ENCODE measurements at places on chromosomes 1 and 21.

DNA sequence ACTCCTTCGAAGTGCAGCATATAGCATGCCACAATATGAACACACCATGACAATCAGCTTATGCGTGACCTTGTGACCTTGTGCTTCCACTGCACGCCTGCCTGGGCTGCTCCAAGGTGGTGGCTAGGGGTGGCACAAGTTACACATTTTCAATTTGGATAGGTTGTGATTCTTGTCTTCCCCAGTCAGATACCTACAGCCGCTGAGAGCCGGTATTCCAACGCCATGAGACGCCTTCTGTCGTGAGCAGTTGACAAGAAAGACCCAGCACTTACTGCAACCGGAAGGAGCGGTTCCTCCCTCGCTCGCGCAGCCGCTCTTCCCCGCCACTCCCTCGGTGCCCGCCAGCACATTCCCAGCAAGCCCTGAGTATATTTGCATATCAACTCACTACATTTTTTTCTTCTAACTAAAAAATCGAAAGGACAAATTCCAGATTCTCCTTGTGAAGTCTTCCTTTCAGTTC lies 359 bp upstream of the RNU11 start:
- peak; percentile 78 for DNase-seq

GRCh38 chr1:77095236-77095635 lies 124.0 kb downstream of the PIGK start:
- no peak for DNase-seq

GRCh38 chr21:16037421-16037955 lies 307.7 kb downstream of the USP25 start:
- DNase-seq = no peak

- DNase-seq = no peak
Observed at GRCh38 chr1:218330043-218330623, 15.0 kb upstream of the TGFB2 start.

GRCh38 chr1:85447006-85447943 lies 17.7 kb downstream of the DDAH1 start:
- DNase-seq = no peak

GRCh38 chr1:41920658-41921057 lies 1.9 kb upstream of the HIVEP3 start:
- DNase-seq = no peak

DNA sequence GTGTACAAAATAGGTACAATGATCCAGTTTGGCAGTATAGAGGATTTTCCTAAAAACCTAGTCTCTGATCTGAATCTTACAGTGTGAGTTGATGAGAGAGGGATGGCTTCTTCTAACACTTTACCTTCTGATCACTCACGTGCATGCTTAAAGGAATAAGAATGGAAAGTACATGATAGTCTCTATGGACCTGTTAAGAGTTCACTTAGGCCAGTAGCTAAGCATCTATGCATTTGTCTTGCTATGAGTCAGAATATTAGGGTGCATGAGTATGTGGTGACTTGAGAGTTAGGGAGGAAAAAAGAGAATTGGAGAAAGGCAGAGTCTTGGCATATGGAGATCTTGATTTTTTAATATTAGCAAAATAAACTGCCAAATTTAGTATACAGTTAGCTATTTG lies 206.3 kb downstream of the COL11A1 start:
- DNase-seq = no peak

DNA sequence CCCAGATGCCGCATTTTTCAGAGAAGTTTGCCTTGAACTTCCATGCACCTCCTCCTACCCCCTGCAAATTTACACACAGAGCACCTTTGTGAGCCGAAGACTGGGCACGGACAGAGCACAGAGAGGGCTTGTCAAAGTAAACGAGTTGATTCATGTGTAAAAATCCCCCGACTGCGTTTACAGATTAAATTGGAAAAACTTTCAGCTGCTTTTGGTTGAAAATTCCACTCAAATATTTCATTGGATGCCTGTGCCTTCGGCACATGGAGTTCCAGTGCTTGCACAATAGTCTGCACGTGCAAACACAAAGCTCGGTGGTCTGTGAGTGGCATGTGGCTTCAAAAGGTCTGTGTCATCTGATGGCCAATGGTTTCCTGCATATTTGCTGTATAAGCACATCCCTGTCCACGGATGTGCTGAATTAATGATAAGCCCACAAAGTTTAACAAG lies 177.5 kb downstream of the SETD4 start:
- no peak for DNase-seq

- DNase-seq = no peak
Observed at GRCh38 chr1:52157582-52157981, 15.7 kb downstream of the ZFYVE9 start.

DNA sequence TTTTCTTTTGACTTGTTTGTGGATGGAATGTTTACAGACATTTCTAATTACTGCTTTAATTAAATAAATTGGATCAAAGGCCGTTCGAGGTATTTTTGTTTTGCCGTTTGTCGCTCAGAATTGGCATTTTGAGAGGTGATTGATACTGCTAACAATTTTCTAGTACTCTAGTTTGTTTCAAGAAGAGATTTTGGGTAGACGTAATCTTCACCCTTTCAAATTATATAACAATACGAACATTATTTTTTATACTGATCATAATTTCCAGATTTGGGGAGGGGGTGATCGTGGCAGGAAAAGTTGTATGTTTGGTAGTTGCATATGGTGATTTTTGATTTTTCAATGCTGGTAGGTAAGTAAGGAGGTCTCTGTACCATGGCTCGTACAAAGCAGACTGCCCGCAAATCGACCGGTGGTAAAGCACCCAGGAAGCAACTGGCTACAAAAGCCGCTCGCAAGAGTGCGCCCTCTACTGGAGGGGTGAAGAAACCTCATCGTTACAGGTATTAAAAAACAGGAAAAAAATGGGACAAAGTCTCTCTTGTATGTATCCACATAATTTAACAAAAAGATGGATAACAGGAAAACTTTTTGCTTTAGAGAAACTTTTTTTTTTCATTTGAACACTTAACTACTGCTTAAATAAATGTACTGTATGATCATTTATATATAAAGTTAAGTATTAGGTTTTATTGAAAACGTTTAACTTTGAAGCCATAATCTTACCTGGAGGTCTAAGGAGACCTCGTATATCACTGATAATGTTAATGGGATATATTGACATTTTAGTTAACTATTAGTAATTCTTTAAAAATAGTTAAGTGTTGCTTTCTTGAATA lies 1.7 kb downstream of the H3-3A start:
- DNase-seq = no peak

DNA sequence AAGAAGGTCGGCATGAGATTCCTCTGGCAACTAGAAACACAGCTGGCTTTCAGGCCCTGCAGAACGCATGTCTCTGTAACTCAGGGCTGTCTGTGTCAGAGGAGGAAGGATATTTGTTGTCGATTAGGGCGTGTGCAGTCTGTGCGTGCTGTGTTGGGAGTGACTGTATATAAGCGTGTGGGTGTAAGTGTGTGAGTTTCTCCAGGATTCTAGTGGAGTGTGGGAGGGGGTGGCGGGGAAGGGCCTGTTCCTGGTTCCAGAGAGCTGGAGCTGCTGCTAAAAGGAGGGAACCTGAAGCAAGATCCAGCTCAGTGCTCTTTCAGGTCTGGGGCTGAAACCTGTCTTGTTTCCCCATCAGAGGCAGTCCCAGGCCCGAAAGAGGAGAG lies 74.3 kb downstream of the SLC16A1 start:
- DNase-seq = no peak

DNA sequence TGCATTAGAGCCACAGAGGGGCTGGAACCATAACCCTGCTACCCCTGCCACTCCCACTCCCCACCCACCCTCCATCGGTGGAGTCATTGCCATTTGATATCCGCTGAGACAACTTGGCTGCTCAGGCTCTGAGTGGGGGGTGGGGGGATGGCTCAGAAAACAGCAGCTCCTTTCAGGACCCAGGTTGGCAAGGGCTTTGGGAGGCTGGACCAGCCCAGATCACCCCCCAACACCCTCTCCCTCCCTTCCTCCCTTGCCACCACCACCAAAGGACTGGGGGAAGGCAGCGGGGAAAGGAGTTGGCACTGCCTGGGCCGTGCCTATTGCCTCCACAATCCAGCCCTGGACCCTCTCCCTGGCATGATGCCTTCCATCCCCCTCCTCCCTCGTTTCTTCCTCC lies 1.7 kb downstream of the KCNJ10 start:
- no peak for DNase-seq

GRCh38 chr1:164785841-164786534 lies 227.0 kb downstream of the PBX1 start:
- DNase-seq = no peak

- DNase-seq = no peak
Observed at GRCh38 chr1:187626056-187626455, 797.3 kb downstream of the PLA2G4A start.

DNA sequence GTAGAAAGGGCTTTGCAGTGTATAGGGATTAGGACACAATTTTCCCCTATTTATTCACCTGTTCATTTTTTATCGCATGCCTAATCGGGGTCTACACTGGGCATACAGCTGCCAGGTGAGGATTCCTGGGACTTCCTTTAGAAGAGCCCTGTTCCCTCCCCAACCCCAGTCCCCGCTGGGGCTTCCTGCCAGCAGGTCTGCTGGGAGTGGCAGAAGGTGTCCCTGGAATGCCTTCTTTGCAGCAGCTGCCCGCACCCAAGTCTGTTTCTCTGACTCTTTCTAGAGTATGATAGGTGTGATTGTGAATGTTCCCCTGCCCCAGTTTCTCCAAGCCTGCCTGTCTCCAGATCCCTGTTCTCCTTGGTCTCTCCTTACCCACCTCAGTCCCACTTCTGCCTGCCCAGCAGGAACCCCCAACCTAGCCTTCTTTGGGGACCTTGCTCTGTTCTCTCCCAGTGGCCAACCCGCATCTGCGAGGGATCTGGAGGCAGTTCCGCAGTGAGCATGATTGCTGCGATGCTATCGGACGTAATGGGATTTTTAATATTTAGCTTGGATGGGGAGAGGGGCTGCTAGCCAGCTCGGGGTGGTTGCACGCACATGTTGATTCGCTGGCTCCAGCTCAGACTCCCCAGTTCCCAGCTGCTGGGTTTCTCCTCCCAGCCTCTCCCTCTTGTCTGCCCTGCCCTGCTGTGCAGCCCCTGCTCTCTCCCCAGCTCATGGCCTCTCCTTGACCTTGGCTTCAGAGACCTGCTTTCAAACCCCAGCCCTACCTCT lies 79.8 kb downstream of the EPHB2 start:
- DNase-seq = no peak

DNA sequence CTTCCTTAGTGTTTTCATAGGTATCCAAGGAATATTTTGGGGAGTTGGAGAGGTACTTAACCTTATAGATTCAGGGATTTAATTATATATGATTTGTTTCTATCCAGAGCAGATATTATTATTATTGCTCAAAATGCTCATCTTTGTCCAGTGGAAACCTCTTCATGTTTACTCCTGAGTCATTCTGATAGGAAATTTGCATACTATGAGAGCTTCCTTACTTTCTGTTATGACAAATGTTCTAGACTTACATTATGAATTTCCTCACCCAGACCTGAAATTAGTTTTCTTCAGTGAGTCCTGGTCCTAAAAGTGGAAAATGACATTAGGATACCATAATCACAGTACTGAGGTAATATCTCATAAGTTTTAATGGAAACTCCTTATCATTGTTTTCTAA lies 57.5 kb upstream of the PLPPR5 start:
- no peak for DNase-seq

GRCh38 chr21:18153063-18153462 lies 91.6 kb upstream of the CHODL start:
- DNase-seq = no peak

GRCh38 chr1:53220962-53221286 lies 490 bp upstream of the CZIB start:
- DNase-seq = no peak

DNA sequence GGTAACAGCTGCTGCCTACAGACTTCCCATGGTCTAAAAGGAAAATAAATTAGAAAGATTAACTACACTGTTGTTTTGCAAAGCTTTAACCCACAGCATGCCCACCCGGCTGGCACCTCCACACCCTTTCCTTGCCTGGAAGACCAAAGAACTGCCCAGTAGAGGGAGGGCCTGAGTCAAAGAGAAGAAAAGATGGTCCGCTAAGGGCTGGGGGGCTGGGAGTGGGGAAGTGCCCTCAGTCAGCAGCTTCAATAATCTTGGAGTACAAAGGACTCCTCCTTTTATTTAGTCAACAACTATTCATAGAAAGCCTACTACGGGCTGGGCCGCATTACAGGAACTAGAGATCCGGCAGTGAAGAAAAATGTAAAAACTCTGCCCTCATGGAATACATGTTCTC lies 40.6 kb downstream of the ERI3 start:
- DNase-seq = no peak

- no peak for DNase-seq
Observed at GRCh38 chr1:9792156-9793042, 31.4 kb downstream of the CLSTN1 start.

DNA sequence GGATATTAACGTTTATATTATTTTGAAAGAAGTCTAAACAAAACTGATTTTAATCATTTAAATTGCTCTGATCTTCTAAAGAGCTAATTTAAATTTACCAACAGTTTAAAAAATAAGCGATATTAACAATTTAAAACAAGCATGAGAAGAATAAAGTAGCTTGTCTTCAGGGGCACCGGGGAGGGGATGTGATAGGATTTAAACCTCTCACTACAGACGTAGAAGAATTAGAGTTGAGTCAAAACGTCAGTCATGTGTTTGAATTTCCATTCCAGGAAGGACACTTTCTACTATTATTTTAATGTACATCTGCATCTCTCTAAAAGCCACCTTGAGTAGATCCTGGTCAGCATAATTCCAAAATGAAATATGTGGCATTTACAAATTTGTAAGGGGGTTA lies 58.2 kb upstream of the TPTE start:
- DNase-seq = no peak

- no peak for DNase-seq
Observed at GRCh38 chr1:115121793-115122192, 32.5 kb upstream of the TSPAN2 start.

DNA sequence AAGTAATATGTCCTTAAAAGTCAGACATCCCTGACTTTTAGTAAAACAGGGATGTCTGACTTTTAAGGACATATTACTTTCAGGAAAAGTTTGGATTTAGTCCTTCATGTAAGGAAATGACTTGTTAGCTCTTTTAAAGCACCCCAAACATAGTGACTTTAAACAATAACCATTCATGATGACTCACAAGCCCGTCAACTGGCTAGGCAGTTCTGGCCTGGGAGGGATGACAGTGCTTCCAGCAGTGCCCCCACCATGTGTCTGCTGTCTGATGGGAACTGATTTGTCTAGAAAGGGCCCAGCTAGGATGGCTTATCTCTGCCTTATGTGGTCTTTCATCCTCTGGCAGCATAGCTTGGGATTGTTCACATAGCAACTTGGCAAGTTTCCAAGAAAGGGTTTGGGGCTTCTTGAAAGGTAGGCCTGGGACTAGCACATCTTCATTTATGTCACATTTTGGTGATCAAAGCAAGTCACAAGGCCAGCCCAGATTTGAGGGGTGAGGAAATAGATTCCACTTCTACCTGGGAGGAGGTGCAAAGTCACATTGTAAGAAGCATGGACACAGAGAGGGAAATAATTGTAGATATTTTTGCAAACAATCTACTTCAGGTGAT lies 143.5 kb downstream of the C1orf94 start:
- DNase-seq = no peak

Measured in SIG-M5 (cell line).